ENCODE measurements at places on chromosomes 7 and 10.

- no peak for DNase-seq
Observed at GRCh38 chr10:101273330-101273729, 44.1 kb upstream of the LBX1 start.

DNA sequence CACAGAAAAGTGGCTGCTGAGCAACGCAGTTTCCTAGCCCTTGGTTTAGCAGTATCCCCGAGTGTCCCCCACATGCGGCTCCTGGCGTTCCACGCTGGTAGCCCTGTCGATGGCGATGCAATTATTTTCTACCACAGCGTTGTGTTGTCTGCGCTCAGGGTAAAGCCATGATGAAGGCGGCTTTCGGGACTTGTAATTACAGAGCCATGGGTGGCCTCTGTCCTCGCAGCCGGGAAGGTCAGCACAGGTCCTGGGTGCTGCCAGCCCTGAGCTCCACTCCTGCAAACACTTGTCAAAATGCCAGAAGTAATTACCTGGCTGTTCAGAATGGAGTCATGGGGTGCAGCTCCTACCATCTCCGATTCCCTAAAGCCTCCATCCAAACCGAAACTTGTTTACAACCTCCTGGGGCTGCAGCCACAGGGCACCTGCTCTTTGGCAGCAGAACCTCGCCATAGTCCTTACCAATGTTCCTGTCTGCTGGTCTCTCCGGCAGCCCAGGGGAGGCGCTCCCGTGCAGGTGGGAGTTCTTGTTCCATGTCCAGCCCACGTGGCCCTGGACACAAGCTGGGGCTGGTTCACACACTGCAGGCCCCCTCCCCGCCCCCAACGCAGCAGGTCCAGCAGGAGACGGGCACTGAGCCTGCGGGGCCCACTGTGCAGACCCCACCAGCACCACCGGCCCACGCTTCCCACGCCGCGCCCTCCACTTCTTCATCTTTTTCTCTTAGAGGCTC lies 512.6 kb downstream of the PTPRN2 start:
- DNase-seq, result no peak

DNA sequence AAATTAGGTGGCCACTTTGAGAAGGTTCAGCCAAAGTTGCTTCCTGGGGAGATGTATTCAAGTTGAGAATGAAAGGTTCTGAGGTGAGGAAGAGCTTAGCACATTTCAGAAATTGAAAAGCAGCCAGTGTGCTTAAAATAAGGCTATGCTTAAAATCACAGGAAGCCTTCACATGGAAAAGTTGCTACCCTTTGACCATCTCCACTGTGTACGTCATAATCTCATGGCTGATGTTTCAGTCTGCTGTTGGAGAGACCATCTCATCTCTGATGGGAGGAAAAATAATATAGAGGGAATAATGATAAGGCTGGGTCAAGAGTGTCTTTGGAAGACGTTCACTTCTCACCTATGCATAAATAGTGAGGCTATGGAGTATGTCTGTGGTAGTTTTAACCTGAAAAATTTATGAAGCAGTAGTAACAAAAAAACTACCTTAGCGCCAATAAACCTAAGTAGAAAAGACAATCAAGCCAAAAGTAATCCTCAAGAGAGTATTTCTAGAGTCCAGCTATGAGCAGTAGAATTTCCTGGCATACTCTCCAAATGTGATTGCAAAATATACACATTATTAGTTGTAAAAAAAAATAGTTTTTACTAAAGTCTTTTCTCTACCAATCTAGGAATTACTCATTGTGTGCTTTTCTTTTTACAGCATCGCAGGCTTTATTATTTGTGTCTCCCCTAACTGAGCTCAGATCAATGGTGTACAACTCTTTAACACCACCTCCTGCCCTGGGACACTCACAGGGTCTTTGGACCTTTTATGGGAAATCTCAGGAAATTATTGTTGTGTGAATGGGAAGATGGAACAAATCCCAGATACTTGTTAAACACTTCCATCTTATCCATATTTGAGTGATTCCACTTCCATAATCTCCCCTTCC lies 435.2 kb upstream of the LRGUK start:
- DNase-seq, result no peak

GRCh38 chr10:34058845-34059614 lies 724.6 kb upstream of the NRP1 start:
- DNase-seq, result no peak

- DNase-seq, result no peak
Observed at GRCh38 chr10:99435986-99436638, 5.7 kb upstream of the GOT1 start.

DNA sequence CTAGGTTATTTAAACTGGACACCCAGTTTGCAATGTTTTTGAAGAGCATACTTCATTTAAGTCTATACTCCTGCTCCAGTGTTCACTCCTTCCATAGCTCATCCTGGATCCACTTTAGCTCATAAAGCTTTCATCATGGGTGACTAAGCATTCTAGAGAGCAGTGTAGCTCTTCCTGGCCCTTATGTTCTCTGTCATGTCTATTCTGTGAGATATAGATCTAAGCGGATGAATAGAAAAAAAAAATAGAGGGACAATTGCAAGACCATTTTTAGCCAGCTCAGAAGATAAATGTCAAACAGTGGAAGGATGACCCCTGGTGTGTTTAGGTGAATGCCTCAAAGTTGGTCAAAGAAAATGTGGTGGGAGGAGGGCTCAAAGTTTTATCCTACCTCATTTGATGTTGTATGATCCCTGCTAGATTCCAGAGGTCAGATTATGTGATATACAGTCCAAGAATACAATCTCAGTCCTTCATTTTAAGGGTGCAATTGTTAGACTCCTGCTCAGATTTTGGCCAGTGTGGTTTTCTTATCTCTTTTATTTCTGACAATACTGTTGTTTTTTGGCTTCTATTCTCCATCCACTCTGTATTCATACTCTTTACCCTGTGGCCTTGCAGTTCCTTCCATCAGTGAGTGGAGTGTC lies 7.5 kb upstream of the HECW1 start:
- no peak for DNase-seq
